Hair follicular keratinocyte (primary cell): ENCODE measurements at places on chromosomes 13 and 19. TPM values are rescaled to one million over a fixed set of nuclear protein-coding genes. Genes with fewer than 3 reads are reported as not detected.

The ZNF415 gene
- total RNA-seq: 1.0 and 1.6 TPM in 2 replicates

The KIR2DL4 gene
- total RNA-seq: not detected in 2 replicates

The PDX1 gene
- not detected in 2 replicates for total RNA-seq

The SPC24 gene
- total RNA-seq: 14.7 and 43.4 TPM in 2 replicates

The METTL21C gene
- total RNA-seq: not detected in 2 replicates

The BLOC1S3 gene
- total RNA-seq: 7.7 and 7.8 TPM in 2 replicates

The PROZ gene
- not detected in 2 replicates for total RNA-seq

The YJEFN3 gene
- total RNA-seq: 0.46 and 1.3 TPM in 2 replicates

The VSTM2B gene
- not detected in 2 replicates for total RNA-seq

The PTH2 gene
- total RNA-seq: not detected in 2 replicates

The CEACAM7 gene
- not detected in 2 replicates for total RNA-seq

The ZNF579 gene
- 4.7 and 6.6 TPM in 2 replicates for total RNA-seq

The ZNF709 gene
- total RNA-seq: 0.47 and 0.53 TPM in 2 replicates

The CFD gene
- 0.55 TPM in 1 of 2 replicates, not detected in the other for total RNA-seq

The STAP2 gene
- total RNA-seq: 52.9 and 103 TPM in 2 replicates

The KLK12 gene
- total RNA-seq: 0.23 TPM in 1 of 2 replicates, not detected in the other

The CYP2B6 gene
- not detected in 2 replicates for total RNA-seq

The USE1 gene
- total RNA-seq: 16.8 and 19.1 TPM in 2 replicates

The DHDH gene
- total RNA-seq: 0.11 and 1.2 TPM in 2 replicates

The ZNF285 gene
- total RNA-seq: 1.2 and 9.5 TPM in 2 replicates

The CCDC70 gene
- total RNA-seq: not detected in 2 replicates

The ZNF726 gene
- 1.6 TPM in 2 replicates for total RNA-seq

The CYTH2 gene
- total RNA-seq: 18.7 and 23.5 TPM in 2 replicates

The LRRC8E gene
- total RNA-seq: 7.6 and 9.9 TPM in 2 replicates

The NLRP5 gene
- not detected in 2 replicates for total RNA-seq

The ZNF44 gene
- 3.2 and 5.1 TPM in 2 replicates for total RNA-seq

The ACP7 gene
- total RNA-seq: 3.0 and 3.7 TPM in 2 replicates

The RPL36 gene
- 1,765 and 1,895 TPM in 2 replicates for total RNA-seq

The PLPPR3 gene
- 0.27 TPM in 1 of 2 replicates, not detected in the other for total RNA-seq

The APOC4 gene
- not detected in 2 replicates for total RNA-seq
